ENCODE measurements at places on chromosomes 4 and X.

- DNase-seq: no peak
Observed at GRCh38 chr4:177986236-177986635, 544.0 kb upstream of the AGA start.

- DNase-seq: peak; percentile 76
Observed at GRCh38 chr4:158810487-158811215, 41.8 kb downstream of the FNIP2 start.

GRCh38 chr4:97396097-97396496 lies 747.2 kb downstream of the STPG2 start:
- no peak for DNase-seq

- no peak for DNase-seq
Observed at GRCh38 chr4:72531768-72532290, 37.2 kb downstream of the ADAMTS3 start.

GRCh38 chr4:21692241-21692640 lies 256.3 kb downstream of the KCNIP4 start:
- no peak for DNase-seq

- no peak for DNase-seq
Observed at GRCh38 chrX:50877310-50877709, 33.2 kb upstream of the BMP15 start.

DNA sequence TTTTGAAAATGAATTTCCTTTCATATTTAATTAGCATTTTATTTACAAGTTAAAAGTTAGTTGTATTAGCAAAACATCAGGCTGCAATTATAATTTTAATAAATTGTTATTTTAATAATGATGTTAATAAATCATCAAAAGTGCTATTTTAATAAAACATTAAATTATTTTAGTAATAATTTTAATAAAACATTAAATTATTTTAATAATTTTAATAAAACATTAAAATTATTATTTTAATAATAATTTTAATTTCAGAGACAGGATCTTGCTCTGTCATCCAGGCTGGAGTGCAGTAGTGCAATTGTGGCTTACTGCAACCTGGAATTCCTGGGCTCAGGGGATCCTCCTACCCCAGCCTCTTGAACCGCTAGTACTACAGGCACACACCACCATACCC lies 10.8 kb downstream of the RAP2C start:
- no peak for DNase-seq

DNA sequence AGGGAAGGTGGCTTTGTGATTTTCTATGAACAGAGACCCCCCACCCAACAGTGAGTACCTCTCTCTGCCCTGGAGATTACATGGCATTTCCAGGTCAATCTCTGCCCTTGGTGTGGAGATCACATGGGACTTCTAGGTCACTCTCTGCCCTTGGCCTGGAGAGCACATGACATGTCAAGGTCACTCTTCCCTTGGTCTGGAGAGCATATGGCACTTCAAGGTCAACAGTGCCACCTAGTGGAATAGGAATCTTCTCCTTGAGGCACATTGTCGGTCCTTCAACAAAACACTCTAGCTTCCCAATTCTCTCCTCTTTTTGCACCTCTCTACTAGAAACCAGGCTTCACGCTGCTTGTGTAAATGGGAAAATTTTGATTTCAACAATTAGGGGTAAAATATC lies 66.2 kb upstream of the TACR3 start:
- no peak for DNase-seq

DNA sequence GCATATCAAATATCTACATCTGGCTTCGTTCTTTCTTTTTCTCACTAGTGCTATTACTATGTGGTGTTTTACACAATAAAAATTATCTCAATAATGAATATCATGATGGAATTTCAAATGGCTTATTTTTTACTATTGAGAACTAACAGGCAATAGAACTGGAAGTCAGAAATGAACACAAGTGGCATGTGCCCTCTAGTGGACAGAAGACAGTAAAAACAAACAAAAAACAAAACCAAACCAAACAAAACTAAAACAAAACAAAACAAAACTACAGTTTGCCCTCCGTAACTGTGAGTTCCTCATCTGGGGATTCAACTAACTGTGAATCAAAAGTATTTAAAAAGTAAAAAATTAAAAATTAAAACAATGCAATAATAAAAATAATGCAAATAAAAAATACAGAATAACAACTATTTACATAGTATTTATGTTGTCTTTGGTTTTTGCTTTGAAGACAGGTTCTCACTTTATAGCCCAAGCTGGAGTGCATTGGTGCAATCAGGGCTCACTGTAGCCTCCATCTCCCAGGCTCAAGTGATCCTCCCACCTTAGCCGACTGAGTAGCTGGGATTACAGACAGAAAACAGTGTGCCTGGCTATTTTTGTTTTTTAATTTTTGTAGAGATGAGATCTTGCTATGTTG lies 195.6 kb upstream of the TACR3 start:
- DNase-seq: no peak

DNA sequence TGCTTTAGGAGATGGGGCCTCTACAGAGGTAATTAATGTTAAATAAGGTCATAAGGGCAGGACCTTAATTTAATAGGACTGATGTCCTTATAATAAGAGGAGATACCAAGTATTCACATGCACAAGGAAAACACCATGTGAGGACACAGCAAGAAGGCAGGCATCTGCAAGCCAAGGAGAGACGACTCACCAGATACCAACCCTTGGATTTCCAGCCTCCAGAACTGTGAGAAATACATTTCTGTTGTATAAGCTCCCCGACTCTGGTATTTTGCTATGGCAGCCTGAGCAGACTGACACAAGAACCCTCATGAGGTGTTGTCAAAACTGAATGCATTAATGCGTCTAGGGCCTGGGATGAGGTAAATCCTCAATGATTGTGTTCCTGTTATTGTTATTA lies 56.2 kb upstream of the MAPK10 start:
- DNase-seq: no peak

DNA sequence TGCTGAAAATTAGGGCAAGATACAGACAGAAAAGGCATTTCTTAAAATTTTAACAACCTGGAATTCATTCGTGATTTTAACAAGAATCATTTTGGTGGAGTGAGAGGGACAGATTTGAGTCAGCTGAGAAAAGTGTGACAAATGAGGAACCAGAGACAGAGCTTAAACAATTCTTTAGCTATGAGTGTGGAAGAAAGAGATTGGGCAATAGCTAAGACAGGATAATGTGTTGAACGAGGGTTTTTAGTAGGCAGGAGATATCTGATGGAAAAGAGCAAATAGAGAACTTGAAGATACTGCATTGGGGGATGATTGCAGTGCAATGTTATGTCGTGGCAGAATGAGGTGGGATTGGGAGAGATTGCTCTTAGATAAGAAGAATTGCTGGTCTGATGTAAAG lies 164.2 kb upstream of the SPRY1 start:
- DNase-seq: no peak

GRCh38 chr4:98608356-98608755 lies 50.1 kb downstream of the TSPAN5 start:
- no peak for DNase-seq

DNA sequence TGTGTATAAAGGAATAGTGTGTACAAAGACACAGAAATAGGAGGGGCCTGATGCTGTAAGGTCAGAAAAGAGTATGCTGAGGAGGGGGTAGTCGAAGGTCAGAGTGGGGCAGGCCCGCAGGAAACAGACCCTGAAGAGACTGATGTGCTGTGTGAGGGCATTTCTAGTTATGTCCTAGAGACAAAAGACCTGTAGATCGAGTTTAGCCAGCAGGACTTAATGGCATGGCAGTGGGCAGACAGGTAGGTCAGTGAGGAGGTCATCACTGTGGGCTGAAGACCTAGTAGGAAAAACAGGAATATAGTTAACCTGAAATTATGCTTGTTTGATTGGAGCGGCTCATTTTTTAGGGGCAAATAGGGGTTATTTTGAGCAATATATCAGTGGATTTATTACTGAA lies 57.1 kb downstream of the KIAA0232 start:
- no peak for DNase-seq

- DNase-seq: no peak
Observed at GRCh38 chr4:75820676-75821075, 81.6 kb downstream of the PPEF2 start.

DNA sequence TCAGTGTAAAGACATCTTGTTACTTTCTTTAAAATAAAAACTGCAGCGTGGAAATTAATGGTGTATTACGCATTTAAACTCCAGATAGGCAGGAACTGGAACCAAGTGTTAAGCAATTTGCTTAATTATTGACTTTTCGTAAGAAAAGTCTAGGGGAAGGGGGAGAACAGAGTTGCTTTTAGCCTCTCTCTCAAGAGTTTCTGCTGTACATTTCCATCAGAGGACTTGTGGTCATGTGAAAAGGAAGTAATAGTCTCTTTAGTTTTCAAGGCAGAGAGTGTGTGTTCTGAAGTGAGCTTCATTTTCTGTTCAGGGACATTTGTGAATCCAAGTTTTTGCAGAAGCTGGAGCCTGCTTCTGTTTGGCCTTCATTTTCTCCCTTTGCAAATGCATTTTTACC lies 127.2 kb downstream of the UBE2K start:
- DNase-seq: no peak

DNA sequence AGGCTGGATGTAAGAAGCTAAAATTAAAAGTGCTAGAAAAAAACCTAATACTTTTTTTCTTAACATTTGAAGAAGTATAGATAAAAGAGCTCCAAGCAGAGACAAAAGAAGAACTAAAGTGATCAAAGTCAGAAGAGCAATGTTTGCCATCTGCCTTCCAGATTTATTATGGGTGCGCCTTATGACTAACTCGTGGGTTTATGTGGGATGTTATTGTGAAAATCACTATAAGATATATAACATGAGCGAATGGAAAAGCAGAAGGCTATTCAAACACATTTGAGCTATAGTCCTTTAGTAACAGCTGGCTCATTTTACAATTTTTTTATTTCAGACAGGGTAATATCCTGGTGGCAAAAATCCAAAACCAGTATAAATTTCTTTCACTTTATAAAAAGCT lies 1040.7 kb downstream of the RAPGEF2 start:
- no peak for DNase-seq

DNA sequence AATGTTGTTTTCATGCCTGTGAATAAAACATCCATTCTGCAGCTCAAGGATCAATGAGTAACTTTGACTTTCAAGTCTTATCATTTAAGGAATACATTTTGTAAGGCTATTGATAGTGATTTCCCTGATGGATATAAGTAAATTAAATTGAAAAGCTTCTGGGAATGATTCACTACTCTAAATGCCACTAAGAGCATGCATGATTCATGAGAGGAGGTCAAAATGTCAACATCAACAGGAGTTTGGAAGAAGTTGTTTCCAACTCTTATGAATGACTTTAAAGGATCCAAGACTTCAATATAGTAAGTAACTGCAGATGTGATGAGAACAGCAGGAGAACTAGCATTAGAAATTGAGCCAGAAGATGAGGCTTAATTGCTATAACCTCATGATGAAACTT lies 1487.3 kb downstream of the PCDH7 start:
- DNase-seq: no peak

DNA sequence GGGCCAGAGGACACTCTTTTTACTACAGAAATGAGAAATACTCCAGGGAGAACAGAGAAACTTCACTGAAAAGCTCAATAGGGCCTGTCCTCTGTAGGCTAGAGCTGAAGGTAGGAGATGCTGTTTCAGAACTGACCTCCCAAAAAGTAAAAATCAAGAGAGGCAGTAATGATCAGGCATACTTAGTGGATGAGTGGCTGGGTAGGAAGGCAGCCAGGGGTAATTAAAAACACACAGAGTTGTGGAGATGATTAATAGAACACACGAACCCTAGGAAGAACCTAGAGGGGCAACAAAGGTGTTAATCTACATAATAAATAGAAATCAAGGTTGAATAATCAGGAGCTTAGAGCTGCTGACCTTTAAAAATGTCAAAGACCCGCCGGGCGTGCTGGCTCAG lies 582.4 kb upstream of the ADGRL3 start:
- DNase-seq: no peak

All from uterus (tissue), 4 donors.